ENCODE measurements at places on chromosomes 12 and 14.

DNA sequence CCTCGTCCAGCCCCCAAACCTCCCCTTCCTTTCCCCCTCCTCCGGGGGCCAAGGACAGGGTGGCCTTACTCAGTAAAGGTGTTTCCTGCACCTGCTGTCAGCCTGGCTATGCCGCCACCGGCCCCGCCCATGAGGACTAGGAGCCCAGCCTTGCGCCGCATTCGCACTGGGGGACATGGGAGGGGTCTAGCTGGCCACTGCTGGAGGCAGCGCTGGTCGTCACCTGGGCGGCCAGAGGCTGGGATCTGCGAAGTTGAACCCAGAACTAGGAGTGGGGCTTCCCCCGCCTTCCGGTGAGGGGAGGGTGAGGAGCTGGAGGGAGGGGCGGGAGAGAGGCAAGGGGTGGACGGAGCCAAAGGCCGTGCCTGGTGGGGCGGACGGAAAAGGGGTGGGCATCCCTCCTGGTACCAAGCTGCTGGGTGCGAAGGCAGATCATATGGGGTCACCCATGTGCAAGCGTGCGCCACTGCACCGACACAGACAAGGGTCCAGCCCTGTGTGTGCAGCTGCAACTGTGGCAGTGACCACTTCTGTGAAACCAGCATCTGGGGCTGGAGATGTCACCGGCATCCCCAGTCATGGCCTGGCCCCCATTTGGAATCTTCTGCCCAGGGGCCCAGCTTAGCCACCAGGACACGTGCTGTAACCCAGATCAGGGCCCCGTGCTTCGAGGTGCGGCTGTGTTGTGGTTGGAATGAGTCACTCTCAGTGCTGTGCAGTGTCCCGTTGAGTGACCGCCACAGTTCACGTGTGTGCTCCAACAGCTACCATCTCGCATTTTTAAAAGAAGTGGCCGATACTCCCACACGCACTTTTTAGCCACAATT, 8.5 kb downstream of the AMN start:
- DNase-seq: peak; percentile 76

GRCh38 chr14:31291210-31291609, 83.6 kb upstream of the HECTD1 start:
- no peak for DNase-seq

DNA sequence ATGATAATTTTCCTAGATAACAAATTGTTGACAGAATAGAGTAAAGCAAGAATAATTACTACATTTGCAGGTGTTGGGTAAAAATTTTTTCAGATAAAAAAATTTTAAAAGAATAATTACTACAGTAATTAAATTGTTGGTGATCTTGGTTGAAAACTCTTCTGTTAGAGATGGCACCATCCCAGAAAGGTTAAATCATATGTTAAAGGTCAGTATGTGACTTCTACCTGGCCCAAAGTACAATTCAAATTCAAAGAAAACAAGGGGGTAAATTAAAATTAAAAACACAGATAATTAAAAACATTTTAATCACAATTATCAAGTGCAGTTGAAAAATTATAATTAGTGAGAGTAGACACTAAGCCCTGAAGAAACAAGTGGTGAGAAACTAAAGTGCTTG, 18.1 kb upstream of the PIK3C2G start:
- no peak for DNase-seq

- no peak for DNase-seq
Observed at GRCh38 chr12:118480235-118480634, 103.9 kb downstream of the SUDS3 start.

DNA sequence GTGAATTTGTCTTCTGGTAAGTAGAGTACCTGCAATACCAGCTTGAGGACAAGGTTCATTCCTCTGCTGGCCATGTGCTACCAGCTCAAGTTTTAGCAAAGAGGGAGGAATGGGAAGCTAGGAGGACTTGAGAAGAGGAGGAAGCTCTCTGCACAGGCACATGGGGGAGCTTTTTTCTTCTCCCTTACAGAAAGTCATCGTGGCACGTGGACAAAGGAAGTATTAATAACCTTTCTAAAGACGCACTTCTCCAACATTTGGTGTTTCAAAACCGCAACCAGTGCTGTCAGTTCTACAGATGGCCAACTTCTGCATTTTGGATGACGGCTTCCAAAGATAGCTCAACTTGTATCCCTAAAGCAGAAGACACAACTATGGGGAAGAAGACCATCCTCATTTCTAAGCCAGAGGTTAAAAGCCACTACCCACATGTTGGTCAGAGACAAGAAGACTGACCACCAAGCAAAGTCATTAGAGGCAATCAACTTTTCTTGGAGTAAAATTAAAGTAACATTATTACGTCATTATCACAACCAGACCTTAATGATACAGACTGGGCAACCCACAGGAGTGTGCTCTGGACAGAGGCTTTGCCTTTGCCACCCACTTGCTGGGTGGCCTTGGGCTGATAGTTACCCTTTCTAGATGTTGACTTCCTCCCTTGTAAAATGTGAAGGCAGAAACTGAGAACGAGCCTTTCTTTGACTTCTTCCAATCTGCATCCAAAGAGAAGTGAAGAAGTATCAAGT, 12.3 kb upstream of the TMED10 start:
- DNase-seq: no peak

- DNase-seq: peak; percentile 80
Observed at GRCh38 chr12:94532490-94533422, 73.1 kb upstream of the CEP83 start.

- no peak for DNase-seq
Observed at GRCh38 chr14:62667421-62667914, 377.8 kb downstream of the KCNH5 start.

GRCh38 chr14:24246765-24247212, 4.4 kb upstream of the TINF2 start:
- DNase-seq: no peak

DNA sequence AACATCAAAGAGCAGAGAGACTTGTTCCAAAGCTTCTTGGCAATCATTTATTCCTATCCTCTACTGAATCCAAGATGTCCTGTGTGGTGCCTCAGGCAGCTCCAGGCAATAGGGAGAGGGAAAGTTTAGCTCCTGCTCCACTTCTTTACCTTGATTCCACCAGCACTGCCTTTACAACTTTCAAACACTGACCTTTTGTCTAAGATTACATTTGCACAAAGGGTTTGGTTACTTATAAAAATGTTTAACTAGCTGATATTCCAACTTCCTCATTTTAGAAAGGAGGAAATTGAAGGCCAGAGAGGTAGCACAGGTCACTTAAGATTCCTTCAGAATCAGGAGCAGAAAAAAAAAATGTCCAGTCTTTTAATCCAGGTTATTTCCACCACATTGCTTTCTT, 192.7 kb downstream of the BTG1 start:
- DNase-seq: no peak

- no peak for DNase-seq
Observed at GRCh38 chr14:51473808-51474565, 177.7 kb upstream of the FRMD6 start.

GRCh38 chr12:30599608-30600007, 96.1 kb downstream of the IPO8 start:
- DNase-seq: no peak

GRCh38 chr14:64812412-64812811, 67.3 kb downstream of the SPTB start:
- peak; percentile 83 for DNase-seq

DNA sequence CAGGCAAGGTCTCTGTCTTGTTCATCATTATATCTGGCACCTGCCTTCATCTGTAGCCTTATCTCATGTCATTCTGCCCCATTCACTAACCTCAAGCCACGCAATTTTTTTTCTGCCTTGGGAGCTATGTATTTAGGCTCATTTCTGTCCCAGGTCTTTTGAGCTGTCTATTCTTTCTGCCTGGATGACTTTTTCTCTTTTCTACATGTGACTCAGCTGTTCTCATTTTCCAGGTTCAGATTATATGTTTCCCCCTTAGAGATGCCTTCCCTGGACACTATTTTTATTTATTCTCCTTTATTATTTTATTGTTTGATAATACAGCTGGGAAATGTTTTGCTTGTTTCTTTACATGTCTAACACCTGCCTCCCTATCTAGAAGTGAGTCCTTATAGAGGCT, 737.4 kb upstream of the TBX3 start:
- DNase-seq: no peak

GRCh38 chr12:47023311-47023710, 56.1 kb upstream of the PCED1B start:
- DNase-seq: no peak

DNA sequence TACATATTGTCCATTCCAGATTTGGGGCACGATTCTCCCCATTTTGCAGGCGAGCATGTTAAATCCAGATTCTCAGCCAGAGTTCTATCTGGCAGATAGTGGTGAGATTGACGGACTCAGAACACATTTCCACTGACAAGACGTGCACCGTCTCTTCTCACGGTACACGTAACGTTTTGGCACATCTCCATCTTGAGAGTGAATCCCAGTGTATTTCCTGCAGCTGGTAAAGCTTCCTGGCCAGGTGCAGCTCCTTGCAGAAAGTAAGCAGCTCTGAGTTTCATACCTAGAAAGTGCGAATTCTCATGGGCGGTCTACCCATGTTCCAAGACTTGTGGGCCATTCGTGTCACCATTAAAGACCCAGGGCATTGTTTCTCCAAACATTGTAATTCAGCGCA, 102.6 kb downstream of the TSPAN9 start:
- DNase-seq: no peak

DNA sequence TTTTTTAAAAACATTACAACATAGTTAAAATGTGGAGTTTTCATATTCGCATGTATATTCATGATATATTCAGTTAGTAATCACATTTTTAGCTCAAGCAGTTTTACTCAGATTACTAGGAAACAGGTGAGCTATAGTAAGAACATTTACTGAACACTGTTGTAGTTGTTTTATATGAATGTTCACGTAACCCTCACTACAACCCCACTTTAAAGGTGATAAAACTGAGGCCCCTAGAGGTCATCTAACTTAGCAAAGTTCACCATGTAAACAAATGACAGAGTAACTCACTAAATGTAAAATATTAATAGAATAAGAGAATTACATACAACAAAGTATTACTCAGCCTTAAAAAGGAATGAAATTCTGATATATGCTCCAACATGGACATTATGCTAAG, 26.0 kb downstream of the RPAP3 start:
- DNase-seq: no peak

DNA sequence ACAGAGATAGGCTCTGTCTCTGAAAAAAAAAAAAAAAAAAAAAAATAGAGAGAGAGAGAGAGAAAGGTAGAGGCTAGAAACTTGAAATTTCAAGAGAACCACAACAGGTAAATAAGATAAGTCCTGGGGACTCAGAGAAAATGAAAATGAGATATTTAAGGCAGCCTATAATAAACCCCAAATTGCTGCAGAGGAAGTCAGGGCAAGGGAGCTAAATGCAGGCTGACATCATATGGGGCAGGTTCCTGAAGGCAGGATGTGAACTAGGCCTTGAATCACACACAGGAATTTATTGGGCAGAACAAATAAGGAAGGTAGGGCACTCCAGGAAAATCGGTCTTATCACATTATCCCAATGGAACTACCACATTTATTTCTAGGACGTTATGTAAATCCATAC, 54.9 kb upstream of the NUDT4 start:
- no peak for DNase-seq

DNA sequence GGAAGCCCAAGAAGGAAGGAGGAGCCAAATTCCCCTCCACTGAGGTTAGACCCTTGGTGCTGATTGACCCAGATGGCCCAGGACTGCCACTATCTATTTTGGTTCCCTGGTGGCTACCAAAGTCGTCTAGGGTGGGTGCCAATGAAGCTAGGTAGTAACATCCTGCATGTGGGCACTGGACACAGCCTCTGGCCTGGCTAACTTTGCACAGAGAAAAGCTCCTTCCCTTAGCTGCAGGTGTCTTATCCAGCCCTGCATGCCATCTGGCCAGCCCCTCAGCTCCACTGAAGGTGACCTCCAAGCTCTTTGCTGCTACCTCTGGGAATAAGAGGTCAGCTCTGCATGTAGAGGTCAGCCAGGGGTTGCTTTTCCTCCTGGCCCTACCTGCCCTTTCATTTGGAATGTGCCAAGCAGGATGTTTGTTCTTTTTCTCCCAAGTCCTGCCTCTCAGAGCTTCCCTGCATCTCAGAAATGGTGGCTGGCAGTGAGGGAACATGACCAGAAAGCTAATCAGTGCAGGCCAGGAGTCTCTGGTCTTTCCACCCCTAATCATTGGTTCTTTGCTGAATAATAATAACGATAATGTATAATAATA, 34.0 kb downstream of the JDP2 start:
- DNase-seq: no peak

DNA sequence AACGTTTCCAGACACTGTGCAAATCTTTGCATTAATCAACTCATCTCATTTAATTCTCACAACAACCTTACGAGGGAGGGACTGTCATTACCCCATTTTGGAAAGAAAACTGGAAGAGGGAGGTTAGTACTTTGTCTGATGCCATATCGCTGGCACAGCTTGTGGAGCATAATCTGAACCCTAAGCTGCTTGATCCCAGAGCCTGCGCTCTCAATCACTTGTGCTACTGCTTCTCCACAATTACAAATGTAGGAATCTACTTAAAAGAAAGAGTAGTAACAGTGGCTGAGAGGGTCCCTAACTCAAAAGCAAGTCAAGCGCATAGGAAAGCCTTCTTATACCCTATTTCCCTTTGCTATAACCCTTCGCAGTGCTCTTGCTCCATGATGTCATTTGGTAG, 3.2 kb downstream of the EFS start:
- no peak for DNase-seq

GRCh38 chr12:91973813-91974212, 171.8 kb downstream of the BTG1 start:
- no peak for DNase-seq

DNA sequence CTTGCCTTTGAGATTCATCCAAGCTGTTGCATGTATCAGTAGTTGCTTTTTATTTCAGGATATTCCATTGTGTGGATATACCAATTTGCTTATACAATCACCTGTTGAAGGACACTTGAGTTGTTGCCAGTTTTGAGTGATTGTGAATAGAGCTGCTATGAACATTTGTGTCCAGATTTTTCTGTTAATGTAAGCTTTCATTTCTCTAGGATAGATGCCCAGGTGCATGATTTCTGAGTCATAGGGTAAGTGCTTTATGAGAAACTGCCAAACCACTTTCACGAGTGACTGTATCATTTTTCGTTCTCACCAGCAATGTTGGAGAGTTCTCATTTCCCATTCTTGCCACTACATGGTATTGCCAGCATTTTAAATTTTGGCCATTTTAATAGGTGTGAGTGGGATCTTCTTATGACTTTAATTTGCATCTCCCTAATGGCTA, 434.6 kb upstream of the RGS6 start:
- no peak for DNase-seq

All from iPS-NIHi11 (cell line).